Thoracic aorta (tissue), 2 donors: ENCODE measurements at places on chromosomes 5 and 9. TPM values are rescaled to one million over a fixed set of nuclear protein-coding genes. Genes with fewer than 3 reads are reported as not detected.

WNT8A gene
- not detected for total RNA-seq

BAAT gene
- 0.92 TPM for total RNA-seq

CDKN2B-AS1 gene
- total RNA-seq: not detected

COL5A1 gene
- total RNA-seq: 129 TPM

PCDHA3 gene
- total RNA-seq: 2.0 TPM

DMRT3 gene
- not detected for total RNA-seq

HOMER1 gene
- total RNA-seq: 2.4 TPM

S1PR3 gene
- total RNA-seq: 125 TPM

- H3K4me1 ChIP-seq: no peaks in the 10 kb centered on the region
- no peaks in the 10 kb centered on the region for H3K27me3 ChIP-seq
- no peak overlapping the region for H3K4me3 ChIP-seq
- H3K36me3 ChIP-seq: no peaks in the 10 kb centered on the region
- no peak overlapping the region for H3K27ac ChIP-seq
Measured at GRCh38 chr5:71011194-71011792, 13.8 kb downstream of the NAIP start.

DNA sequence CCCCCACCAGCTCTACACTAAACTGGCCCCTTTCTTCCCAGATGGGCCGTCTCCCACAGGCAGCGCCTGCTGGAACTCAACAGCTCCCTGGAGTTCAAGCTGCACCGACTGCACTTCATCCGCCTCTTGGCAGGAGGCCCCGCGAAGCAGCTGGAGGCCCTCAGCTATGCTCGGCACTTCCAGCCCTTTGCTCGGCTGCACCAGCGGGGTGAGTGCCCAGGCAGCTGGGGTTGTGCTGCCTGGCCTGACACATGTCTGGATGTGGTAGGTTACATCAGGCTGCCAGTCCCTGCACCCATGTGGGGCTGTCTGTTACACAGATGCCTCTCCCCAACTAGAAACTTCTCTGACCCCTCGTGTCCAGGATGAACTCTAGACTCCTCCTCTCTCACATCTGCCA lies 9.8 kb downstream of the NHP2 start:
- no peak overlapping the region for H3K27ac ChIP-seq
- H3K4me3 ChIP-seq: no peak overlapping the region
- H3K4me1 ChIP-seq: no peaks in the 10 kb centered on the region
- DNase-seq: no peak

- DNase-seq: no peak
- H3K4me1 ChIP-seq: peaks cover 4% of the 10 kb centered on the region
- peak overlapping the region; percentile 94 for H3K4me3 ChIP-seq
- peak overlapping the region; percentile 85 for H3K27ac ChIP-seq
- no peaks in the 10 kb centered on the region for H3K36me3 ChIP-seq
- H3K27me3 ChIP-seq: no peaks in the 10 kb centered on the region
Measured at GRCh38 chr5:139788294-139788910, 7.2 kb upstream of the PSD2 start.

- H3K36me3 ChIP-seq: no peaks in the 10 kb centered on the region
- no peak overlapping the region for H3K27ac ChIP-seq
- no peak for DNase-seq
- no peaks in the 10 kb centered on the region for H3K27me3 ChIP-seq
- H3K4me1 ChIP-seq: no peaks in the 10 kb centered on the region
- no peak overlapping the region for H3K4me3 ChIP-seq
Measured at GRCh38 chr5:161283296-161283695, 263.2 kb downstream of the GABRB2 start.

GRCh38 chr5:157842185-157842584 lies 16.8 kb downstream of the CLINT1 start:
- H3K36me3 ChIP-seq: no peaks in the 10 kb centered on the region
- H3K4me3 ChIP-seq: no peak overlapping the region

GRCh38 chr9:99732715-99733114 lies 89.0 kb upstream of the NR4A3 start:
- H3K4me3 ChIP-seq: peak overlapping the region; percentile 41
- peaks cover 2% of the 10 kb centered on the region for H3K4me1 ChIP-seq
- H3K27ac ChIP-seq: peak overlapping the region; percentile 29
- H3K27me3 ChIP-seq: no peaks in the 10 kb centered on the region
- no peaks in the 10 kb centered on the region for H3K36me3 ChIP-seq

- no peak for DNase-seq
- no peaks in the 10 kb centered on the region for H3K36me3 ChIP-seq
- no peak overlapping the region for H3K27ac ChIP-seq
- no peaks in the 10 kb centered on the region for H3K27me3 ChIP-seq
Measured at GRCh38 chr9:109709866-109710265, 70.1 kb upstream of the PALM2AKAP2 start.

GRCh38 chr9:137138722-137139467 lies at the start of gene GRIN1:
TSS of gene GRIN1 (plus strand) at chr9:137139154. CDS start at chr9:137139487, 333 bp downstream.
- H3K4me1 ChIP-seq: no peaks in the 10 kb centered on the region
- H3K27ac ChIP-seq: no peak within 1 kb of the TSS
- no peak for DNase-seq
- no peak within 1 kb of the TSS for H3K4me3 ChIP-seq

DNA sequence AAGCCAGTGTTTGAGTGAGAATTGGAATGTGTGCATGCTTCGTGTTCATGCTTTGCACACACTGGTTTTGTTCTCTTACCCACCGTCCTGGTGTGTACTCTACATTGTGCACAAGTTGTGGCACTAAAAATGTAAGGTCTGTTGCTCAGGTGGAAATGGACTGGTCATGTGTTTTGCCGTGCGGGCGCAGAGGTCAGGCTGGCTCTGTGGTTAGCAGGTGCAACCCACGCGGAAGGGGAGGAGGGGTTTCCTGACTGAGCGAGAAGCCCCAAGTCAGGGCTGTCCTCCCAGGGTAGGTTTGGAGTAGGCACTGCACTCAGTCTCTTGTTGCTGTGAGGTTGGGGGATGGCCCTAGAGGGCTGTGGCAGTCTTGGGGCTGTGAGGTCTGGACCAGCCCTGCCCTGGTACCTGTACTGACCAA lies 86.6 kb downstream of the EHMT1 start:
- no peak overlapping the region for H3K4me3 ChIP-seq
- no peaks in the 10 kb centered on the region for H3K27me3 ChIP-seq
- H3K27ac ChIP-seq: no peak overlapping the region
- H3K36me3 ChIP-seq: no peaks in the 10 kb centered on the region
- no peaks in the 10 kb centered on the region for H3K4me1 ChIP-seq

DNA sequence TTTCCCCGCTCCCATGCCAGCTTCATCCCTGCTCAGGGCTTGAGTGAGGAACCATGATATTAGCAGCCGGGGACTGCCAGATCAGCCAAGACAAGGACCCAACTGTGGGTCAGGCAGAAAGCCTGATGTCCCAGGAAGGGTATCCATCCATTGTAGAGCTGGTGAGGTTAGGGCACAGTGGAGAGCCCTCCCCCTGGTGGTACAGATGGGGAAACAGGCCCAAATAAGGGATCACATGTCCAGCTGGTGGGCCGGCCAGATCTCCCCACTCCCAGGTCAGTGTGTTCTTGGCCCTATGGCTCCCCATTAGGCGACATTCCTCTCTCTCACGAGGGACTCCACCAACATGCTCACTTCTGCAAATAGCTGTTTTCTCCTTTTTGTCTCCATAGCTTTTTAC lies 9.0 kb downstream of the CDX1 start:
- H3K4me1 ChIP-seq: peaks cover 17% of the 10 kb centered on the region
- H3K27me3 ChIP-seq: no peaks in the 10 kb centered on the region
- DNase-seq: no peak
- peak overlapping the region; percentile 0 for H3K27ac ChIP-seq
- H3K4me3 ChIP-seq: no peak overlapping the region
- H3K36me3 ChIP-seq: no peaks in the 10 kb centered on the region

- no peaks in the 10 kb centered on the region for H3K36me3 ChIP-seq
- no peak for DNase-seq
- no peak overlapping the region for H3K27ac ChIP-seq
- H3K4me3 ChIP-seq: no peak overlapping the region
- no peaks in the 10 kb centered on the region for H3K27me3 ChIP-seq
- peaks cover 19% of the 10 kb centered on the region for H3K4me1 ChIP-seq
Measured at GRCh38 chr5:175211956-175212756, 231.8 kb downstream of the DRD1 start.
